ENCODE measurements at places on chromosomes 3 and 15.

GRCh38 chr15:92617549-92618520, 37.7 kb downstream of the FAM174B start:
- DNase-seq: peak; percentile 57

GRCh38 chr3:170866499-170866898, 3.5 kb downstream of the RPL22L1 start:
- DNase-seq: no peak

- no peak for DNase-seq
Observed at GRCh38 chr15:75815811-75816719, 27.2 kb upstream of the UBE2Q2 start.

- DNase-seq: no peak
Observed at GRCh38 chr3:48894516-48894915, 4.2 kb downstream of the SLC25A20 start.

GRCh38 chr15:48394970-48395369, 63.7 kb downstream of the DUT start:
- no peak for DNase-seq

DNA sequence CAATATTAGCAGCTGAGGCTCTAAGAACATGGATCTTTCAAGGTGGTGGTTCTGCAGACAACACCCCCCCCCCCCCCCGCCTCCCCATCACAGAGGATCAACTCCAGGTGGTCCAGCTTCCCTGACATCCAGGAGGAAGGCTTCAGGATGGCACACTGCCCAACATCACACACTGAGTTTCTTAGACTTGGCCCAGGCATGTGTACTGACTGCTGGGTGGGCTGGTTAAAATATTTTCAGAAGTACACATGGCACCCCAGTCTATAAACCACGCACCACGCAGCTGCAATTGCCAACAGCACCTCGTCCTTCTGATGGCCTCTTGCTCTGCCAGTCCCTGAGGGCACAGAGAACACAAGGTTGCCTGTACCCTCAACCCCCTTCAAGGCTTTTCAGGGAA, 22.1 kb downstream of the SRPRB start:
- no peak for DNase-seq

DNA sequence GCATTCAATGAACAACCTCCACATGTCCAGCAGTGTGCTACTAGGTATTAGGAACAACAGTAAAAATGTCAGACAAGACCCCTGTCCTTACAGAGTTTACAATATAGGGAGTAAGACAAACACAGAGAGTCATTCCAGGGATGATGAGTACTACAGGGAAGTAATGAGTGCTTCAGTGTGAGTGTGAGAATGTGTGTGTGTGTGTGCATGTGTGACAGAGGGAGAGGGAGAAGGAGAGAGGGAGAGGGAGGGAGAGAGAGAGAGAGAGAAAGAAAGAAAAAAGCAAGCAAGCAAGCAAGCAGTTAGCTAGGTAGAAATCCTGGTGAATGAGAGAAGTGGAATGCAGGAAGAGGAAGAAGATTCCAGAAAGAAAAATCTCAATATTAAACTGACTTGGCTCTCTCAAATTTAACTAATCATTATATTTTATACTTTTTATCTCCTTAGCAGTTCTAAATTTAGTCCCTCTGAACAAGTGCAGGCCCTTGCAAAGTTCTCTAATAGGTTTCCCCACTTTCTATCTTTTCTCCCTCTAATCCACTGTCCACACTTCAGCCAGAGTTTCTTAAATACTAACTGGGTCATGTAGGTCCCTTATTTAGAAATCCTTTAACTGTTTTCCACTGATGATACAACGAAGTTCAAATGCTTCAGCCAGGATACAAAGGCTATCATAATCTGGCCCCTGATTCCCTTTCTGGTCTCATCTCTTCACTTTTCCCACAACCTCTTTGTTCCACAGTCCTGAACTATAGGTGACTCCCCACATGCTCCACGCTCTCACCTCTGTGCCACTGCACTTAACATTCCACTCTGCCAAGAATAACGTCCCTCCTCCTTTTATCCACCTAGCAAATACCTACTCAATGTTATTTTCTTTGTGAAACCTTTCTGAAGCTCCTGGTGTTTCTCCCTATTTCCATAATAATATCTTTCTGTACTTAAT, 10.3 kb downstream of the DCBLD2 start:
- DNase-seq: no peak

DNA sequence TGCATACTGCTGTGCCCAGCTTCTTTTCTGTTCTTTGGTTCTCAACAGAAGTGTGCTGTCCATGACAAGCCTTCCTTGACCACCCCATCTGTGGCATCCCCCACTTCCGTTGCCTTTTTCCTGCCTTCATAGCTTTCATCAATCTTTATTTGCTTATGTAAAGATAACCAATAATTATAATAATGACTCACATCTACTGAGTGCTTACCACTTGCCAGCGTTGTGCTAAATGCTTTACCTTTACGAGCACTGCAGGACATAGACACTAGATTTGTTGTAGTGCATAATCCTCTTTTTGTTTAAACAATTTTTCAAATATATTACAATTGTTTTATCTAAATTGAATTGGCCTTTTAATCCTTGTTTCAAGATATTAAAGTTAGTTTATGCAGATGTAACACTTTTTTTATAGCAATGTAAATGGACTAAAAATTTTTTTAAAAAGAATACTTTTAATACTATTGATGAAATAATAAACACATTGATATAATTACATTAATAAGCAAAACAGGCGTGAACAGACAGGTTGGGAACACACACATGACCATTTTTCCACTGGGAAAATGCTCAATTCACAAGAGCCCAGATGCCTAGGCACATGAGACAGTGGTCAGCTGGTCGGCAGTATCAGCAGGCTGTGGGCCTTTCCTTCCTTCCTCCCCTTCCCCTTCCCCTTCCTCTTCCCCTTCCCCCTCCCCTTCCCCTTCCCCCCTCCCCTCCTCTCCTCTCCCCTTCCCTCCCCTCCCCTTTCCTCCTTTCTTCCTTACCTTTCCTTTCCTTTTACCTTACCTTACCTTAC, 42.5 kb downstream of the TRAK1 start:
- DNase-seq: no peak

GRCh38 chr3:179819379-179819778, 166.5 kb downstream of the USP13 start:
- DNase-seq: no peak

DNA sequence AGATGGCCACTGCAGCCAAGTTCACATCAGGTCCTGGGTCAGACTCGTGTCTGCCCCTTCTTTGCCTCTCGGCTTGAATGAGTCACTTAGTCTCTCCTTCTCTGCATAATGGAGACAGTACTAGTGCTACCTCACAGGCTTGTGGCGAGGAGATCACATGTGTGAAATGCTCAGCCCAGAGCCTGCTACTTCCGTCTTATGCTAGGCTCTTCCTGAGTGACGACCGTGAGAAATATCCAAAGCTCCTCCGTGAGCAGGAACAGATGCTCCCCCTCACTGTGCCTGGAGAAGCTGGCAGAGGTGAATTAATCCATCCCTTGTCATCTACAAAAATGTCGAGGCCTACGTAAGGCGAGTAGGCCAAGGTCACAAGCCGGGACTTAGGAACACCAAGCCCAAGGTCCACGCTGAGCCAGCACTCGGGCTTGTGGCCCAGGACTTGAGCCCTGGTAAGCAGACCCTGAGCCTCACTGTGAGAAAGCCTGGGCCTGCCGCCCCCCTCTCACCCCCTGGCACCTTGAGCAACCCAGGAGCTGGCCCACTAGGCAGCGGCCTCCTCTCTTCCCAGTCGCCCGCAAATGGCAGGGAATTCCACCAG, 17.9 kb downstream of the PAK6 start:
- no peak for DNase-seq

DNA sequence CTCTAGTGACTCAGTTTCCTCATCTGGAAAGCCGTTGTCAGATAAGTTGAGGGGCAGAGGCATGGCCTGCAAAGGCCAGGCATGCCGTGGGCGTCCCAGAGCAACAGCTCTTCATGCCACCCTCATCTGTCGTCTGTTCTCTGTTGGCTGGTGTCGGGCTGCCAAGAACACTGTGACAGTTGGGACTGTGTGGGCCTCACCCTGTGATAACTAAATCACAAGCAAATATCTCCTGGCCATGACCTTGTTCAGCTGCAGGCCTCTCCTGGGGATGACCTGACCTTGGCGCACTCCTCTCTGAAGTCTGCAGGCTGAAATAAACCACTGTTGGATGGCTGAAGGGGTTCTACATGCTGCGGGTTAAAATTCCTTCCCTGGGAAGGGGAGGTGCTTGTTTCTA, 145.9 kb downstream of the SHQ1 start:
- no peak for DNase-seq

DNA sequence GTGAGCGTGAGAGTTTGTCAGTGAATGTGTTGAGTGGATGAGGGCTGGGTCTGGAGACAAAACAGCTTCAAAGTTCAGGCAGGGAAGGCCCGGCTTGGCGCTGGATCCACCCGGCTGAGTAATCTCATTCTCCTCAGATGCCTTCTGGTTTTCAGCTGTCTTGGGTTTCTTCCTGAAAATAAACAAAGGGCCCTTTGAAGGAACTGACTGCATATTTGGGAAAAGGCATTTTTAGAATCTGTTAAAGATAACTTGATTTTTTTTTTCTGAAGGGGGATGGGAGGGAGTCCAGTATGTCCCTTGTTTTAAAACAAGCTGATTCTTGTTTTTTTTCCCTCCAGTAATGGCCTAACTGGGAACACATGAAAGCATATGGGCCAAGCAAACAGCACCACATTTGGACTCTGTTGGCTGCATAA, 86.4 kb downstream of the TIGIT start:
- DNase-seq: no peak

DNA sequence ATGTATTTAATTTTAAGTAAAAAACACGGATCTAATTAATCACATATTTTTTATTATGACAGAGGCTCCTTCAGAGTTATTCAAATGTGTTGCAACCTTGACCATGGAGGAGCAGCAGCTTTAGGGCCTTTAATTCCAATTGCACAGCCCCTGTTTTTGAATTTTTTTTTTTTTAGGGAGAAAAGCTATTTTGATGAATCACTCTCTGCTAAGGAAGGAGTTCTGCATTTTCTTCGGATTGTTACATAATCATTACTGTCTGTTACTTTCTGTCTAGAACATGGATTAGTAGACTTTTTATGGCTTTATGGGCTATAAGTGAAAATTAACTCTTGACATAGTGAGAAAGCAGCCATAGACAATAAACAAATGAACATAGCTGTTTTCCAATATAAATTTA, 90.8 kb downstream of the MCTP2 start:
- DNase-seq: no peak

- no peak for DNase-seq
Observed at GRCh38 chr15:81301815-81302399, 22.0 kb downstream of the STARD5 start.

GRCh38 chr3:146277953-146278631, 27.2 kb upstream of the PLSCR4 start:
- no peak for DNase-seq

GRCh38 chr3:146033950-146034349, 127.0 kb downstream of the PLOD2 start:
- DNase-seq: no peak

DNA sequence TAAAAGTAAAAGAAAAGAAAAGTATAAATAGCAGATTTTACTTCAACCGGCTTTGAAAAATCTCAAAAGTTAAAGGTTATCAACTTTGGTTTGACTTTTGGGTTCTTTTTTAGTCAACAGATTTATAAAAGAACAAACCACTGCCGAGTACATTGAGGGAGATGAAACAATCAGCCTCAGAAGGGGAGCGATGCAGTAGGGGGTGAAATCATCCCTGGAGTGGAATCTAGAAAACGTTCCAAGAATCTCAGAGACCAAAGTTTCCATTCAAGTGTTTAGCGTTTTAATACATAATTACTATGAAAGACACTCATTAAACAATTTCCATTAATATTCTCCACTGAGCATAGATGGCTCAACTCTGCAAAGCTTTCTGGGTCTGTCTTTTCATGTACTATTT, 745.5 kb downstream of the NR2F2 start:
- no peak for DNase-seq

DNA sequence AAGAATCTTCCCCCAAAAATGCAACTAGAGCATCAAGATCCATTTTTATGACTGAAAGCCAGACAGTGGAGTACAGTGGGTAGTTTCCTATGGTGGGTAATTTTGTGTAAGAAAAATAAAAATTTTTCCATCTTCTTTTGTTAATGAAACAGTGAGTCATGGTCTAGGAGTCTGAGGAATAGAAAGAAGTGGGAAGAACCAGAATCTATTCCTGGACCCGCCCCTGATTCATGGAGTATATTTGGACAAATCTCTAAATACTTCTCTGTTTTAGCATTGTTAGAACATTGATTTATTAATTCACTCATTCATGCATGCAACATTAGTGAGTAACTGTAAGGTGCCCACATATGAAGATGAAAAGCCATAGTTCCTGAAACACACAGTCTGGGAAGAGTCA, 304.5 kb upstream of the GPR149 start:
- no peak for DNase-seq

GRCh38 chr3:37297459-37297858, 123.1 kb upstream of the LRRFIP2 start:
- peak; percentile 46 for DNase-seq

DNA sequence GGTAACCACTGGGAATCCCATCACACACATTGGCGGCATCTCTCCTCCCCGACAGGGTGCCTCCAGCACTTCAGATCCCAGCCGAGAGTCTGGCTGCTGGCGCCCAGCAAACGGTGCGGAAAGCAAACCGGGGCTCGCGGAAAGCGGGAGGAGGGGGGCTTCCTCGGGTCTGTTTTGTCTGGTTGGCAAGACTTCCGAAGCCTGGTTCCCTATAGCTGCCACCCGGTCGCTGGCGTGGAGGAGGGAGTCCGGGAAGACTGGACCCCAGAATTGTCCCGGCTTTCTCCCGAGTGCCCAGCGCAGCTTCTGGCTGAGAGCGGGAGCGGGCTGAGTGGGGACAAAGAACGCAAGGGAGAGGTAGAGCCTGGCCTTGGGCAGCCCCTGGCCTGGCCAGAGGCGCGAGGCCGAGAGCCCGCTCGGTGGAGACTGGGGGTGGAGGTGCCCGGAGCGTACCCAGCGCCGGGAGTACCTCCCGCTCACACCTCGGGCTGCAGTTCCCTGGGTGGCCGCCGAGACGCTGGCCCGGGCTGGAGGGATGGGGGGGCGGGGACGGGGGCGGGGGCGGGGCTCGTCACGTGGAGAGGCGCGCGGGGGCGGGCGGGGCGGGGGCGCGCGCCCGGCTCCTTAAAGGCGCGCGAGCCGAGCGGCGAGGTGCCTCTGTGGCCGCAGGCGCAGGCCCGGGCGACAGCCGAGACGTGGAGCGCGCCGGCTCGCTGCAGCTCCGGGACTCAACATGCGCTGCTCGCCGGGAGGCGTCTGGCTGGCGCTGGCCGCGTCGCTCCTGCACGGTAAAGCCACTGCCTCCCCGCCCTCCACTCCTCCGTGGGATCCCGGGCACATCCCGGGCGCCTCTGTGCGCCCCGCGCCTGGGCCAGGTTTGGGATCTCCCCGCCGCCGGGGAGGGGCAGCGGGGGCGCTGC, at the start of gene CHRNA7:
CHRNA7 (plus strand) TSS at position 654 of the 920 bp plus-strand sequence; CDS start at position 734, 80 bp downstream.
- DNase-seq: no peak

DNA sequence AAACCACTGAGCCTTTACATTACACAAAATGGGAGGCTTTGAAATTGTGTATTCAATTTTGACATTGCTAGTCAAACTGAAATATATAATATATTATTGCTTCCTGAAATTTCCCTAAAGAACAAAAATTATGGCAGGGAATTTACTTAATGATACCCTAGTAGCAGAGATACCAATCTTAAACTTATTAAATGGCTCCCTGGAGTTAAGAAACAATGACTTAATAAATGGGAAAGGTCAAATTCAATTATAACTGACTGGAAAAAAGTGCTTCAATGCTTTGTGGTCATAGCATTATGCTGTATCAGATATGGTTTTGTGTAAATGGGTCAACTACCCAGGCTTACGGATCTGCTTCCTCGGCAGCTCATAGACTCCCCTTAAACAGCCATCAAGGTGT, 244.1 kb downstream of the CNTN3 start:
- no peak for DNase-seq

GRCh38 chr3:141632779-141633374, 105.2 kb upstream of the RNF7 start:
- DNase-seq: no peak

Data from hematopoietic multipotent progenitor cell treated with erythropoietin and hydrocortisone succinate and interleukin-3 and kit ligand, for 15 days (in vitro differentiated cells).